Breast epithelium (tissue), 4 donors: ENCODE measurements at places on chromosomes 4 and X.

DNA sequence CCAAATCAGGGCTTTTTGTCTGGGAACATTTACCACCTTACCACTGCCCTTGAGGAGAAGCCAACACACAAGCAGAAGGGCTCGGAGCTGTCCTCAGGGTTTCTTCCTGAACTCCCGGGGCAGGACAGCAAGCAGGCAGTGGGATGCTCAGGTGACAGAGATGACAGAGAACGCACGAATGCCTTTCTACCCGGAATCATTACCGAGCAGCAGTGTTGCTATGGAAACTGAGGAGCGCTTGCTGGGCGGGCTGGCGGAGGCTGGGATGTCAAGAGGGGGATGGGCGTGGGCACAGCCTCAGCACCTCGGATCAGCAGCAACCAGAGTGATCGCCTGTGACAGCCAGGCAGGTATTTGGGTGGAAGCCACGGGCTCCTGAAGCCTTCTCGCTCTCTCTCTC lies 17.8 kb downstream of the SSR4 start:
- H3K4me1 ChIP-seq, result no peaks in the 10 kb centered on the region
- DNase-seq, result no peak
- H3K36me3 ChIP-seq, result no peaks in the 10 kb centered on the region
- H3K27me3 ChIP-seq, result no peaks in the 10 kb centered on the region
- no peak overlapping the region for H3K27ac ChIP-seq

- H3K4me1 ChIP-seq, result no peaks in the 10 kb centered on the region
- DNase-seq, result no peak
- peaks cover 14% of the 10 kb centered on the region for H3K27me3 ChIP-seq
- H3K4me3 ChIP-seq, result no peak overlapping the region
Observed at GRCh38 chrX:81957900-81958545, 756.1 kb downstream of the SH3BGRL start.

DNA sequence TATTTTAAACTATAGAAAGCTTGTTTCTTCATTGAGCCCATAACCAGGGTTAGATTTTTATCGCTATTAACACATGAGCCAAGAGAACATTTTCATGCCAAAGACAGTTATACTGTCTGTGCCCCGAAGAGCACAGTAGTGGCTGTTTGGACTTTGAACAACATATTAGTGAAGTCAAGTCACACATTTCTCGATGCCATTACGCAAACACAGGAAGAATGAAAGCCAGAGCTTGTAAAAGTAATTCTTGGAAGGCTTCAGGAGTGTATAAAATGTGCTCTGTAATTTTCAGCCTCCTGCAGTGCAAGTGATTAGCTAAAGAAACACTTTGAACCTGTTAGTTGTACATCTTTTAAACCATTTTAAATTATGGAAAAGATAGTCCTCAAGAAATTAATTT lies 590.7 kb upstream of the PITX2 start:
- no peak for DNase-seq
- H3K4me1 ChIP-seq, result no peaks in the 10 kb centered on the region
- H3K36me3 ChIP-seq, result no peaks in the 10 kb centered on the region
- no peak overlapping the region for H3K27ac ChIP-seq

- H3K27ac ChIP-seq, result peak overlapping the region; percentile 90
- H3K36me3 ChIP-seq, result no peaks in the 10 kb centered on the region
- DNase-seq, result peak; percentile 52
- no peaks in the 10 kb centered on the region for H3K27me3 ChIP-seq
Observed at GRCh38 chr4:143185253-143186107, 763 bp downstream of the USP38 start.

- DNase-seq, result no peak
- H3K27me3 ChIP-seq, result no peaks in the 10 kb centered on the region
Observed at GRCh38 chr4:24935856-24936255, 23.0 kb upstream of the CCDC149 start.

- H3K36me3 ChIP-seq, result no peaks in the 10 kb centered on the region
- H3K4me3 ChIP-seq, result no peak overlapping the region
- no peaks in the 10 kb centered on the region for H3K4me1 ChIP-seq
- no peak overlapping the region for H3K27ac ChIP-seq
- no peaks in the 10 kb centered on the region for H3K27me3 ChIP-seq
- no peak for DNase-seq
Observed at GRCh38 chr4:67714248-67714583, 13.3 kb upstream of the UBA6 start.

GRCh38 chr4:139175646-139176301 lies 1.2 kb downstream of the ELF2 start:
- H3K36me3 ChIP-seq, result no peaks in the 10 kb centered on the region
- H3K4me1 ChIP-seq, result no peaks in the 10 kb centered on the region
- no peaks in the 10 kb centered on the region for H3K27me3 ChIP-seq
- H3K4me3 ChIP-seq, result peak overlapping the region; percentile 100
- H3K27ac ChIP-seq, result peak overlapping the region; percentile 100

DNA sequence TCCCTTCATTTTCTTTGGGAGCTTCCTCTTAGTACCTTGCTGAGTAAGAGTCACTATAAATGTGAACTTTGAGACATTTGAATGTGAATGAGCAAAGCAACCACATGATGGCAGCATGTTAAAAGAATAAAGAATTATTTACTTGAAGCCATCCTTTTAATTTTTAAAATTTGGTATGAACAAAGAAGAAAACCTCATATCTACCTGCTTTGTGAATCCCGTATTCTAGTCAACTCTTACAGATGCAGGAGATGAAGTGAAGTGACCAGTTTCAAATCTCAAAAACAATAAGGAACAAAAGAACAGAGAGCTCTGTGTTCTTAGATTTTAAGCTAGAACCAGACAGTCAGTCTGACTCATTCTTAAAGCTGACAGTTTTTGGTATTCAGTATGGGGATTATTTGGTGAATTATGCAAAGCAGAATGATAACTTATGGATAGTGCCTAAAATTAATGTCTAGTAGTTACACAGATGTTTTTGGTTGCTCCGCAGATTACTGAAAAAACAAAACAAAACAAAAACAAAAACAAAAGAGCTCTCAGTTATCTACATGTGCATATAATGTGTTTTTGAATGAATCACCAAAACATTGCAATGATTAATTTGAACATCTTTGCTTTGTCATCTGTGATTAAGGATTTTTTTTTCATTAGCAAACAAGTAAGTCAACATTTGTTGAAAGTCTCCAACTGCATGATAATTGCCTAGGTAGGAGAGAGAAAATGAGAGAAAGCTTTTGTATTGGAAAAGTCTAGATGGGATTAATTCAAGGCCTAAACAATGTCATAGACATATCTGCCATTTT lies 48.2 kb upstream of the H2AZ1 start:
- no peak overlapping the region for H3K27ac ChIP-seq
- no peak overlapping the region for H3K4me3 ChIP-seq
- no peaks in the 10 kb centered on the region for H3K36me3 ChIP-seq
- DNase-seq, result no peak
- no peaks in the 10 kb centered on the region for H3K27me3 ChIP-seq

GRCh38 chr4:86011117-86011516 lies 348.7 kb downstream of the MAPK10 start:
- H3K36me3 ChIP-seq, result no peaks in the 10 kb centered on the region
- H3K27me3 ChIP-seq, result no peaks in the 10 kb centered on the region
- DNase-seq, result no peak
- no peaks in the 10 kb centered on the region for H3K4me1 ChIP-seq
- no peak overlapping the region for H3K27ac ChIP-seq

- no peak overlapping the region for H3K27ac ChIP-seq
- H3K4me1 ChIP-seq, result no peaks in the 10 kb centered on the region
- no peaks in the 10 kb centered on the region for H3K27me3 ChIP-seq
- no peak for DNase-seq
- no peaks in the 10 kb centered on the region for H3K36me3 ChIP-seq
Observed at GRCh38 chr4:144531841-144532240, 114.1 kb upstream of the HHIP start.

DNA sequence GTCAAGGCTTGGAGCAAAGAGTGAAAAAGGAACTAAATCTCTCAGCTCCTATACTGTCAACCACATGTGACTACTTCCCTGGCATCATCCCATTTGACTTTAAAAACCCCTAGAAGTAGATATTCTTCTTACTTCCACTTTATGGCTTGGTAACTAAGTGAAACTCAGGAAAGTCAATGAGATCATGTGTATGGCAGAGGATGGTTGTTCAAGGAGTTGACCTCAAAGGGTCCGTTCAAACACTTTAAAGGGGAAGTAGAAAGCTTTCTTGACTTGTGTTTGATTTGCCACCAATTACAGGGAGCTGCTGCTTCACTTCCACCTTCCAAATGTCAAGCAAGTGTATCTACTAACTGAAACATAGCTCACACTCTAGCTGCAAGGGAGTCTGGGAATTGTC lies 187.2 kb downstream of the RAB28 start:
- no peaks in the 10 kb centered on the region for H3K4me1 ChIP-seq
- no peaks in the 10 kb centered on the region for H3K36me3 ChIP-seq
- H3K27me3 ChIP-seq, result no peaks in the 10 kb centered on the region
- DNase-seq, result no peak
- H3K4me3 ChIP-seq, result no peak overlapping the region

GRCh38 chr4:147787204-147787603 lies 55.3 kb downstream of the ARHGAP10 start:
- no peak overlapping the region for H3K27ac ChIP-seq
- H3K27me3 ChIP-seq, result no peaks in the 10 kb centered on the region
- H3K36me3 ChIP-seq, result no peaks in the 10 kb centered on the region

DNA sequence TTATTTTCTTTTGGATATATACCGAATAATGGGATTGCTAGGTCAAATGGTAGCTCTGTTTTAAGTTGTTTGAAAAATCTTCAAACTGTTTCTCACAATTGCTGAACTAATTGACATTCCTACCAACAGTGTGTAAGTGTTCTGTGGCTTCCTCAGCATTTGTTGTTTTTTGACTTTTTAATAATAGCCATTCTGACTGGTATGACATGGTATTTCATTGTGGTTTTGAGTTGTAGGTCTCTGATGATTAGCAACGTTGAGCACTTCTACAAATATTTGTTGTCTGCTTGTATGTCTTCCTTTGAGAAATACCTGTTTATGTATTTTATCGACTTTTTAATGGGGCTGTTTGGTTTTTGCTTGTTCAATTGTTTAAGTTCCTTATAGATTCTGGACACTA lies 680.1 kb upstream of the GRIA3 start:
- H3K27ac ChIP-seq, result no peak overlapping the region
- no peak for DNase-seq
- no peaks in the 10 kb centered on the region for H3K4me1 ChIP-seq
- H3K36me3 ChIP-seq, result no peaks in the 10 kb centered on the region
- H3K4me3 ChIP-seq, result no peak overlapping the region

- H3K36me3 ChIP-seq, result no peaks in the 10 kb centered on the region
- H3K27ac ChIP-seq, result peak overlapping the region; percentile 72
- no peaks in the 10 kb centered on the region for H3K4me1 ChIP-seq
- H3K27me3 ChIP-seq, result no peaks in the 10 kb centered on the region
- DNase-seq, result no peak
- no peak overlapping the region for H3K4me3 ChIP-seq
Observed at GRCh38 chr4:39469429-39470077, 10.7 kb downstream of the LIAS start.

- no peak overlapping the region for H3K4me3 ChIP-seq
- no peaks in the 10 kb centered on the region for H3K27me3 ChIP-seq
- no peaks in the 10 kb centered on the region for H3K4me1 ChIP-seq
- H3K27ac ChIP-seq, result no peak overlapping the region
- DNase-seq, result no peak
- H3K36me3 ChIP-seq, result no peaks in the 10 kb centered on the region
Observed at GRCh38 chr4:109327641-109328040, 25.2 kb upstream of the COL25A1 start.

DNA sequence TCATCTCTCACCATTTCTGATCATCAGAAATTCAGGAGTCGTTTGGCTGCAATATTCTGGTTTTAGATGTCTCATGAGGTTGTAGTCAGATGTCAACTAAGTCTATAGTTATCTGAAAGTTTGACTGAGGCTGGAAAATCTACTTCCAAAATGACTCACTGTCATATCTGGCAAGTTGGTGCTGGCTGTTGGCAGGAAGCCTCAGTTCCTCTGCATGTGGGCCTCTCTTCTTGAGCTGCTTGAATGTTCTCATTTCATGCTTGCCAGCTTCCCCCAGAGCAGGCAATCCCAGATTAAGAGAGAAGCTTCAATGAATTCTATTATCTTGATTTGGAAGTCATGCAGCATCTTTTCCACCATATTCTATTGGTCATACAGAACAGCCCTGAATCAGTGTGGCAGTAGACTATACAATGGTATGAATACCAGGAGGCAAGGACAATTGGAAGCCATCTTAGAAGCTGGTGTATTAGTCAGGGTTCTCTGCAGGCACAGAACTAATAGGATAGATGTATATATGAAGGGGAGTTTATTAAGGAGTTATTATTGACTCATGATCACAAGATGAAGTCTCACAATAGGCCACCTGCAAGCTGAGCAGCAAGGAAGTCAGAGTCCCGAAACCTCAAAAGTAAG lies 46.8 kb upstream of the ELF2 start:
- no peak for DNase-seq
- H3K4me1 ChIP-seq, result no peaks in the 10 kb centered on the region
- no peak overlapping the region for H3K4me3 ChIP-seq
- no peaks in the 10 kb centered on the region for H3K36me3 ChIP-seq
- no peaks in the 10 kb centered on the region for H3K27me3 ChIP-seq
- no peak overlapping the region for H3K27ac ChIP-seq

GRCh38 chr4:124685851-124686250 lies 26.7 kb downstream of the ANKRD50 start:
- H3K27me3 ChIP-seq, result no peaks in the 10 kb centered on the region
- H3K4me1 ChIP-seq, result no peaks in the 10 kb centered on the region
- H3K36me3 ChIP-seq, result no peaks in the 10 kb centered on the region
- DNase-seq, result no peak
- H3K27ac ChIP-seq, result no peak overlapping the region
- H3K4me3 ChIP-seq, result no peak overlapping the region
